ENCODE measurements at places on chromosomes 3 and 15.

GRCh38 chr3:72563690-72564370, 284.4 kb downstream of the SHQ1 start:
- DNase-seq: no peak

- DNase-seq: no peak
Measured at GRCh38 chr15:36893276-36893675, 207.1 kb downstream of the MEIS2 start.

- no peak for DNase-seq
Measured at GRCh38 chr3:114093016-114093380, 36.5 kb downstream of the QTRT2 start.

DNA sequence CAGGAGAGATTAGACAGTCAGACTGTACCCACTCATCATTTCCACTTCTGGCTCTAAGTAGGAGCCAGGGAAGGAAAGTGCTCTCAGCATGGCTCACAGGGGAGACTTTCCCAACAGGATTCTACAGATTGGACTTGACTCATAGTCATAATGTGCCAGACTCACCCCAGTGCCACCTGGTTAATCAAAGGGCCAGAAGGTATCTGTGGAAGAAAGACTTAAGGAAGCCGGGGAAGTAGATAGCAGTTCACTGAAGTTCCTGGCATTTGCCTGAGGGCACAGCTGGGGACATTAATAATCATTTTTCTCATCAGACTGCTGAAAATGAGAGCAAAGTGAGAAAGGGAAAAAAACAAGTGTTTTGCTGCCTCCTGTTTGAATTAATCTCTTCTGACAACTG, 717.5 kb downstream of the TUSC7 start:
- no peak for DNase-seq

DNA sequence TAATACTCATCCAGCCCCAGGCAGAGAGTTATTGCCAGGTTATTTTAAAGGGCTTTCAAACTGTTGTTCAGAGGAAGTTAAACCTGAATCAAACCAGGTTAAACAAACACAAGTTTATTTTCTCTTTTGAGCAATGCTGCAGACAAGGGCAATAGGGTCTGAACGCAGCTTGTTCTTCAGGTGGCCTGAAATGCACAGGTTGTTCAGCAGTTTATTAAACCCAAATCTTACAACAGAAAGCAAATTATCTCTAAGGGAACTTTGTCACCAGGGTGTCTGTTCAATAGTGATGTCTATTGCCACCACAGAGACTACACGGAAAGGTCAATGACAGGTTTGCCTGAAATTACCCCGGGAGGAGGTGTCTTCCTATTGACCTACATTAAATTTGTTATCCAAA, 134.0 kb downstream of the IL5RA start:
- no peak for DNase-seq

GRCh38 chr15:70442616-70443321, 320.6 kb downstream of the UACA start:
- no peak for DNase-seq

GRCh38 chr15:45522328-45523165, at the start of gene SLC30A4:
Gene SLC30A4 (minus strand): TSS chr15:45522755. CDS start chr15:45522354, 401 bp downstream.
- DNase-seq: no peak

DNA sequence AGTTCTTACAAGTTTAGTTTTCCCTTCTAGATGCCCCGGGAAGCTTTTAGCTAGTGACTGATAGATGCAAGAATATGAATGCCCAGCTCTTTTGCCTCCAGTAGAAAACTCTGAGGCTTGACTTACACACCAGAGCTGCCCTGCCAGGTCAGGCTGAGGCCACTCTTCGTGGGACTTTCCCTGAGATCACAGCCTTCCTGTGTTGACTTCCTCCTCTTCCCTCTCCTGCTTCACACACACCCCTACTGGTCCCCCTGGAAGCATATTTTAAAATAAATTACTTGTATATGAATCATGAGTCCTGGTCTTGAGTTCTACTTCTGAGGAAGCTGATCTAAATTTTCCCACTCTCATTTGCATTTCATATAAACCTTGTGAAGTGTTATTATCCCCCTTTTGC, 413.7 kb downstream of the PDCD6IP start:
- no peak for DNase-seq

DNA sequence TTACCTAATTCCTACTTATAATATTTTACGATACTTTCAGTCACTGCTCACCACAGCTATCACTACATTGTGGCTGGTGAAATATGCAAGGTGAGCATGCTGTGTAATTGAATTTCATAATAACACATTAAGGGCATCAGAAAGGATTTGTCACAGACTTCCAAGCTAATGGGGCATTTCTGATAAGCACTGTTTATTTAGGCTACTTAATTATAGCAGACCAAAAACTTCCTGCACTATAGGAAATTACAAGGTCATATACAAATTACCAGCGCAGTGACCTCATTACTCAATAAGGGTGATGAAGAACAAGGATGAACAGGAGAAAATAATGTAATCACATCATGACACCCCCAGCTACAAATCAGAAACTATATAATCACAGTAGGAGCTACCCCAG, 88.6 kb upstream of the FAM3D start:
- DNase-seq: no peak

DNA sequence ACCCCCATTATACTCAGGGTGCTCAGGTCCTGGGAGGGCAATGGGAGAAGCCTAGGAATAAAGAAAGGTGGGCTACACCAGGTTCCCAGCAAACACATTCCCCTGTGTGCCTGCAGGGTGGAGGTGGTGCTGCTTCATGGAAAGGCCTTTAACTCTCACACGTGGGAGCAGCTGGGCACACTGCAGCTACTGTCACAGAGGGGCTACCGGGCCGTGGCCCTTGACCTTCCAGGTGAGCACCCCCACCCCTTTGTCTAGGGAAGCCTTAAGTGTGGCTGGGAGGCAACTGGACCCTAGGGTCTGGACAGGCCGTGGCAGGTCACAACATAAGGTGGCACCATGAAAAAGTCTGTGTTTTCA, 3.3 kb downstream of the ABHD14A start:
- no peak for DNase-seq

- no peak for DNase-seq
Measured at GRCh38 chr15:44199393-44199792, 4.3 kb upstream of the FRMD5 start.

Measured in BJ (cell line).